ENCODE measurements at places on chromosomes 11 and 22.

DNA sequence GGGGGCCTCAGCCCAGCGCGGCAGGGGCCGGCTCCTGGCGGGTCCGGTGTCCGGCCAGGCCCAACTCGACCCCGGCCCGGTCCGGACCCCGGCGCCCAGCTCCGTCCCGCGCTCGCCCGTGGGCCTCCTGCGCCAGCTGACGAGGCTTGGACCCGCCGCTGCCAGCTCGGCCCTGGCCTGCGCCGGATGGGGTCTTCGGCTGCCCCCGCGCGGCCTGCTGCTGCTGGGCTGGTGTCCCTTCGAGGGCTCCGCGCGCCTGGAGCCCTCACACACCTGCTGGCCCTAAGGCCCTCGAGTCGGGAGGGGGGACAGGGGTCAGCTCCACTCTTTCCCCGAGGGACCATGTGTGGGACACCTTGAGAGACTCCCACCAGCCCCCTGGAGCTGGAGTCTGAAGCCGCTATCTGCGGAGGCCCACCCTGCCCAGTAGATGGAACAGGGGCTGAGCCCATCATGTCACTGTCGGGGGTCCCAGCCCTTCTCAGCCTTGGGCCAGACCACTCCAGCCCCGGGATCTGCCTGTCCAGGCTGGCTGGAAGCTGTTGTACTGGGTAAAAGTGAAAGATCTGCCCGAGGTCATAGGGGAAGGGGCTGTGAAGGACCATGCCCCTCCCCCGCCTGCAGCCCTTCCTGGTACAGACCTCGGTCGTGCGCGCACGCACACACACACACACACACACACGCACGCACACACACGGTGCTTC, 768 bp upstream of the CDKN1C start:
- DNase-seq, result no peak

GRCh38 chr11:128374026-128374425, 213.3 kb downstream of the ETS1 start:
- no peak for DNase-seq

- DNase-seq, result peak; percentile 35
Measured at GRCh38 chr22:40922484-40923303, 28.5 kb upstream of the RBX1 start.

DNA sequence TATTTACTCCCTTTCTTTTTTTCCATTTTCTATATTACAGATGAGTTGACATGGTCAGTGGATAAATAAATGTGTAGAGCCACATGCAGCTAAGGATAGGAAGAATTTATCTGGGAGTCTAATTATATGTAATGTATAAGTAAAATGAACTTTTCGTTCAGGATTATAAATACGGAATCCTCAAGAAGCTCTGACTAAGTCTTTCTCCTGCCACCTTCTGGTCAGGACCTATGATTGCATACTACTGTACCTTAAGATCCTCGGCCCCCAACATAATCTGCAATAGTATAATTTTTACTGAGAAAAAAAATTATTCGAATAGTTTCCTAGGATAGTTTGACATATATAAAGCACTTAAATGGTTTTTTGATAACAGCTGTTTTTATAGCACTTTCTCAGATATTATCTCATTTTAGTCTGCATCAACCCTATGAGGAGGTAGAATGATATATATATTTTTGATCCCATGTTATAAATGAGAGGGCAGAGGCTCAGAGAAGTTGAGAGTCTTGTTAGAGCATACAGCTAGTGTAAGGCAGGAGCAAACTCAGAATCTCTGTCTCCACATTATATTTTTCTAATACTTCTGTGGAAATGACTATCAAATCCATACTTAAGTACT, 36.1 kb downstream of the CCDC90B start:
- peak; percentile 20 for DNase-seq

DNA sequence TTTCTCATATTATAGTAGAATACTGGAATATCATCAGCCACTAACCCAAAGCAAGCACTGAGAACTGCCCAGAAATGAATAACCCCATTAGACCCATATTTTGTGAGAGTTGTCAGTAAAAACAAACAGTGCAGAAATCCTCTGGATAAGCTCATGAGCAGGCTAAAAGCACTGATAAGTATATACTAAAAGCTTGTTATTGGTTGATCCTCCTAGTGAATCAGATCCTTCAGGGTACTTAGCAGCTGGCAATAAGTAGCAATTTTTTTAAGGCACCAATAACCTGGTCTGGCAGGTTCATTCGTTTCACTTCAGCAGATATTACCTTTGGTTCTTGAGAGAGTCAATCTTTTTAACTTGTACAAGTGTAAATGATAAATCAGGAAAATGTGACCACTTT, 1.2 kb downstream of the NOX4 start:
- no peak for DNase-seq

- DNase-seq, result peak; percentile 18
Measured at GRCh38 chr11:3942956-3943497, 87.6 kb downstream of the STIM1 start.

GRCh38 chr11:46388619-46389449, 2.7 kb downstream of the CHRM4 start:
- DNase-seq, result no peak

DNA sequence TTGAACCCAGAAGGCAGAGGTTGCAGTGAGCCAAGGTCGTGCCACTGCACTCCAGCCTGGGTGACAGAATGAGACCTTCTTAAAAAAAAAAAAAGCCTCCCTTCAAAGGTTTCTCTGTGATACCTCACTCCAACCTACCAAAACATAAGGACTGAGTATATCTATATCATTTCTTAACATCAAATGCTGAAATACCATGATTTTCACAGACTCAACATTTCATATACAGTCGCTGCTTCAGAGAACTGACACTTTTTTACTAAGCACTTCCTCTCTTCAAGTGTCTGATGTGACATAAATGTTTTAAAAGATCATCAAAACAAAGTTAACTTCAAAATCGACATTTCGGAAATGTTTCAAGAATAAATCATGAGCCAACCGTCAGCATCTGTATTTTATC, 12.0 kb downstream of the PRR14L start:
- DNase-seq, result no peak

GRCh38 chr11:3139086-3139440, 26.0 kb downstream of the OSBPL5 start:
- no peak for DNase-seq

DNA sequence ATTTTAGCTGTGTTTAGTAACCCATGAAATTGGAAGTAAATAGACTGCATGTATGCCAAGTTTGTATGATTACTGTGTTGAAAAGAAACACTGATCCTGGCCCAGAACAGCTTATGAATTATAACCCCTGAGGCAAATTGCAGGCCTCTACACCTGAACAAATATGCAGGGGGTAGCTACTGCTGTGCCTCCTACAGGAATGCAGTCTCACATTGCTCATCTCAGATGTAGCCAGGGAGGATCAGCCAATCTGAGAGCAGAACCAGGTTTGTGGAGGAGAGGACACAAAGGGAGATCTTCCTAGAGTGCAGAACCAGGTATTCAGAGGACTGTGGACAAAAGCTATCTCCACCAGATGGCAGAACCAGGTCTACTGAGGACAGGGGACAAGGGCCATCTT, 442.2 kb upstream of the DDI1 start:
- peak; percentile 23 for DNase-seq

GRCh38 chr11:59247531-59248227, 35.0 kb upstream of the MPEG1 start:
- DNase-seq, result peak; percentile 57
